Activated CD8-positive, alpha-beta memory T cell treated with anti-CD3 and anti-CD28 coated beads, Interleukin-2, amount 10 ng/mL, durations not matched to agents 7 days and 5 days (primary cell): ENCODE measurements at places on chromosomes 16 and 17. TPM values are rescaled to one million over a fixed set of nuclear protein-coding genes. Genes with fewer than 3 reads are reported as not detected.

GRCh38 chr16:78323315-78323714 is 223.9 kb downstream of the WWOX start:
- no peaks in the 10 kb centered on the region for H3K36me3 ChIP-seq
- H3K4me3 ChIP-seq, result no peak overlapping the region
- no peak overlapping the region for H3K27ac ChIP-seq
- no peaks in the 10 kb centered on the region for H3K4me1 ChIP-seq
- H3K27me3 ChIP-seq, result no peaks in the 10 kb centered on the region

GRCh38 chr16:10514369-10515055 is 65.9 kb downstream of the EMP2 start:
- no peak overlapping the region for H3K4me3 ChIP-seq
- peaks cover 18% of the 10 kb centered on the region for H3K27me3 ChIP-seq
- H3K36me3 ChIP-seq, result no peaks in the 10 kb centered on the region
- peaks cover 3% of the 10 kb centered on the region for H3K4me1 ChIP-seq
- H3K27ac ChIP-seq, result no peak overlapping the region

OR2C1 gene
- total RNA-seq, result not detected

DNA sequence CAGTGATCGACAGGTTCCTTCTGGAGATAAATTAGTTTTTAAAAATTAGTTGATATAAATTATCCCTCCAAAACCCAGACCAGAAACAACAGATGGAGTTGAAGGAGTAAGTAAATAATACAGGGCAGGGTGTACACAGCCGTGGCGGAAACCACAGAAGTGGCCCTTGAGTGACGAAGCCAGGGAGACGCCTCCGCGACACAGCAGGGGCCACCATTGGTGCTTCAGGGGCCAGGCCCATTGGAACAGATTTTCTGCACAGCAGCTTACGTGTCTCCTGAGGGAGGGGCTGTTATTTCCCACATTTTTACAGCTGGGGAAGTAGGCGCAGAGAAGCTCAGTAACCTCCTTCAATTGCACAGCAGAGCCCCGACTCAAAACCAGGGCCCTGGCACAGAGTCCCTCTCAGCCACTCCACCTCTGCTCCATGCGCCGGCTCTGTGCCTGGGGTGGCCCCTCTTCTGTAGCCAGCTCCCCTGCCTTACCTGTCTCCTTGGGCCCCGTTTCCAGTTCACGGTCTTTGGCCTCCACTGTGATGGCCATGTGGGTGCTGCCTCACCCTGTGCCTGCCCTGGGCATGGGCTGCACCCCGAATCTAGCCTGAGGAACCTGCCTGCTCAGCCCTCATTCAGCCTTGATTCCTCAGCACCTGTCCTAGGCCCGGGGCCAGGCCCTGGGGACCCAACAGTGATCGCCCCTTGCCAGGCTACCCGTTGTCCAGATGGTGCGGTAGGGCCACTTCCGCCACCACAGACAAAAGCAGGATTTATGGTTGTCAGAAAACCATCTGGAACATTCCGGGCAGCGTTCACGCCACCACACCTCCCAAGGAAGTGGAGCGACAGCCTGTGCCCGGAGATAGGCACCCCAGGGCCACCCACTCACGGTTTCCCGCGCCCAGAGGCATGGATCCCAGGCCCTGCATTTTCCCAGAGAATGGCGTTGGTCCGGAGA is 128.5 kb upstream of the GSE1 start:
- H3K27me3 ChIP-seq, result no peaks in the 10 kb centered on the region
- no peak overlapping the region for H3K27ac ChIP-seq
- H3K36me3 ChIP-seq, result no peaks in the 10 kb centered on the region
- no peak for DNase-seq

DNA sequence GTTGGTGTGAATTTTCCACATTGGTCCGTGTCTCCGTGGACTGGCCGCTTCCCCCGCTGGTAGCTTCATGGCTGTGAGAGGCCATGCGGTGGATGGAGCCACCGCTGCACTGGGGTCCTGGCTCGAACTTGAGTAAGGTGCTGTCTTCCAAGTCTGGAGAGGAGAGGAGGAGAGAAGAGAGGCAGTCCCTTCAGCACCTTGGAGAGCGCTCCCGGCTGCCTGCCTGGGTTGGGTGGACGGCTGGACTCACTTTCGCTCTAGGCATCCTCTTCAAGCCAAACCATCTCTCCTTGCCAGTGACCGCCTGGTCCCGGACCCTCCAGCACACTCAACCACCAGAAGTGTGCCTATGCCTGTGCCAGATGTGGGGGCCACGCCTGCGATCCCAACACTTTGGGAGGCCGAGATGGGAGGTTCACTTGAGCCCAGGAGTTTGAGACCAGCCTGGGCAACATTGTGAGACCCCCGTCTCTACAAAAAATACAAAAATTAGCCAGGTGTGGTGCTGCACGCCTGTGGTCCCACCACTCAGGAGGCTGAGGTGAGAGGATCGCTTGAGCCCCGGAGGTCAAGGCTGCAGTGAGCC is 6.2 kb downstream of the JPH3 start:
- no peak overlapping the region for H3K4me3 ChIP-seq
- peaks cover 32% of the 10 kb centered on the region for H3K27me3 ChIP-seq
- H3K4me1 ChIP-seq, result peaks cover 2% of the 10 kb centered on the region

DNA sequence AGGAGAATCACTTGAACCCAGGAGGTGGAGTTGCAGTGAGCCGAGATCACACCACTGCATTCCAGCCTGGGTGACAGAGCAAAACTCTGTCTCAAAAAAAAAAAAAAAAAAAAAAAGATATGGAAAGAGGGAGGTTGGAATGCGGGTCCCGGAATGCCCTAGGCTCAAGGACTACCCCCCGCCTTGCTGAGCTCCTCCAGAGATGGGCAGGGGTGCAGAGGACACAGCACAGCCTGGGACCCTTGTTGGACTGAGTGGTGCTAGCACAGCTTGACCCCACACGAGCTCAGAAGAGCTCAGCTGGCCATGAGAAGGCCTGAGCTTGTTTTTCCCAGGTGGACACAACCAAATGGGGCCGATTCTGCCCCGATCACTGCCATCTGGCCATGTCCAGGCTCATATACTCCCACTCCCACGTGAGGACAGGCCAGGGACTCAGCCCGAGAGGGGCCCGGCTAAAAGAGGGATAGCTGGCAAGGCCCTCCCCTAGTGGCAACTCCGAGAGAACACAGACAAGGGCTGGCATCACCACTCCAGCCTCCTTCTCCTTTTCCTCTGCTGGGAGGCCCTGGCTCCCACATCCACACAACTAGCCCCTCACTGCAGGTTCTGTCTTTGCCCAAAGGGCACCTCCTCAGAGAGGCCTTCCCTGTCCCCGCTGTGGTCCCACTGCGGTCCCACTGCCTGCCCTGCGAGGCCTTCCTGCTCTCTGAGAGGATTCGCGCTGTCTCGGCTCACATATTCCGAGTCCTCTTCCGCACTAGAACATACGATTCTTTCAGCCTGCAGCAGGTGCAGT is 11.0 kb downstream of the SGCA start:
- no peak overlapping the region for H3K4me3 ChIP-seq
- H3K4me1 ChIP-seq, result peaks cover 4% of the 10 kb centered on the region
- no peak for DNase-seq
- peaks cover 2% of the 10 kb centered on the region for H3K27me3 ChIP-seq
